Stimulated activated CD8-positive, alpha-beta memory T cell treated with anti-CD3 and anti-CD28 coated beads, Interleukin-2, amount 100 ng/mL, for 48 hours (primary cell): ENCODE measurements at places on chromosomes 7 and 10.

DNA sequence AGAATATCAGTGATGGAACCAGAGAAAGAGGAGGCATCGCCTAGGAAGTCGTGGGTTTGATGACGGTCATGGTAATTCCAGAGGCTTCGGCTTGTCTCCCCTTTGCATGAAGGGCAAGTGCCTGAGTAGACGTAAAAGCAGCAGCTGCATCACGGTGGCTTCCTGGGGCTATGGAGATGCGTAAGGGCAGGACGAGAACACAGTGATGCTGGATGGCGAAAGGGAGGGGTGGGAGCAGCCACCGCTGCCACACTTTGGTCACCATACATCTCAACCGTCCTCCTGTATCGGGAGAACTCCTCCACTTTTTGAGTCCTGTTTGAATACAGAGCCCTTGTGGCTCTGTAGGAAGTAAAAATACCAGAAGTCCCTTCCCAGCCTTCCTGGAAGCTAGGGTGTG is 182.7 kb downstream of the ZMYND11 start:
- no peak for DNase-seq

GRCh38 chr7:129529643-129530042 is 27.3 kb downstream of the SMKR1 start:
- DNase-seq: no peak

DNA sequence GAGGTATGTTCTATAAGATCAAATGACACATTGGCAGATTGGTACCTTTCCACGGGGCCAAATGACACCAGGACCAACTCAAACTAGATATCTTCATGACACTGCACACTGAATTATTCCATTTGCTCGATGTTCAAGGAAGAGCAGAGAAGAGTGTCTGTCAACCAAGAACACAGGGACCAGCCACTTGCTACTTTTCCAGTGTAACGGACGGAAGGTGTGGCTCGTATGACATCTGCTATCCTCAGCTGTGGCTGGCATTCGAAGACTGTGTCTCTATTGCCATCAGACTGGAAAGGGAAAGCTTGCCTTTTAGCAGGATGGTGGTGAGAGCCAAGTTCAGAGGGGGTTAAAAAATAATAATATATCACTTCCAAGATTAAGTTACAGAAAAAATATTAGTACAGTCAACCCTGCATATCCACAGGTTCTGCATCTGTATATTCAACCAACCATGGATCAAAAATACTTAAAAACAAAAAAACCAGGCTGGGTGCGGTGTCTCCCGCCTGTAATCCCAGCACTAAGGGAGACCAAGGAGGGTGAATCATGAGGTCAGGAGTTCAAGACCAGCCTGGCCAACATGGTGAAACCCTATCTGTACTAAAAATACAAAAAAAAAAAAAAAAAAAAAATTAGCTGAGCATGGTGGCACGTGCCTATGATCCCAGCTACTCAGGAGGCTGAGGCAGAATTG is 237.1 kb downstream of the PRPF18 start:
- no peak for DNase-seq

DNA sequence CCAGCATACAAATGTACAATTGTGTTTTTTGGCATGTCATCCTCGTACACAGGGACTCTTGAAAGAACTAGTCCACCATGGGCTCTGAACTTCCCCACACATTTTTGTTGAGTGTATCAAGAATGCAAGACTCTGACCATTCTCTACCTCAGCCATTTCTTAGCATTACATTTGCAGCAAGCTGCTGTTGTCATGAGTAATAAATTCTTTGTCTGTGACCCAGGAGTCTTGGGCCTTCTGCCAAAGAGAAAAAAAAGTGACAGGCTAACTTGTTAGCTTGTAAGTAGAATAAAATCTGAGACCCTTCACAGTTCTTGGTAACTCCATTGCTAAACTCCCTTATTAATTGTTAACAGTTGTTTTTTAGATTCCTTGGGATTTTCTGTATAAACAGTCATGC is 542.3 kb upstream of the MBL2 start:
- DNase-seq: no peak

DNA sequence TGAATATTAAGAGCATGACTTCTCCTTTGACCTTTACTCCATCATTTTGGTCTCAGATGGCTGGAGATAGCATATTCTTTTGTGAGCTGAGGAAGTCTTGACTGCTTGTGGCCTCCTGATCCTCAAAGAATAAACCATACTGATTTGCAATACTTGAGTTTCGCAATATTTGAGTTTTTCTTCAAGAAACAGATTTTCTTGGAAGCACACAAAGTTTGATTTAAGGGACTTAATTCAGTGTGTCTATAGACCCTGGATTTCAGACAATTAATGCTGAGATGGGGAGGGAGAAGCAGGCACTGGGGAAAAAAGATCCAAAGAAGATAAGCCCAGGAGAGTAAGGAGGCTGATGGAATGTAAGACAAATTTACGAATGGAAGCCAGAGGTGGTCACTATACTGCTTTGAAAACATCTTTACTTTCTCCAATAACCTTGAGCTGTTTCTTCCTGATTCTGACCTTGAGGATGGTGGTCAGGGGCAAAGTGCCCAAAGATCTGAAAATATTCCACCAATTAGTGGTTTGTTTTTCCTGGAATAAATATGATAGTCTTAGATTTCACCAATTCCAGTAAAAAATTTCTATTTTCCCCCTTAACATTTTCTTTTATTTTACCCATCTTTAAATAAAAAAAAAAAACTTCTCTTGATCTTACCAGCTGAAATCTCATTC is 7.5 kb downstream of the EPDR1 start:
- DNase-seq: no peak

- no peak for DNase-seq
Measured at GRCh38 chr7:99170730-99171074, 26.8 kb upstream of the SMURF1 start.

GRCh38 chr10:9294132-9294663 is 1239.7 kb downstream of the GATA3 start:
- DNase-seq: no peak

- DNase-seq: no peak
Measured at GRCh38 chr7:5690931-5691473, 90.5 kb downstream of the RNF216 start.

DNA sequence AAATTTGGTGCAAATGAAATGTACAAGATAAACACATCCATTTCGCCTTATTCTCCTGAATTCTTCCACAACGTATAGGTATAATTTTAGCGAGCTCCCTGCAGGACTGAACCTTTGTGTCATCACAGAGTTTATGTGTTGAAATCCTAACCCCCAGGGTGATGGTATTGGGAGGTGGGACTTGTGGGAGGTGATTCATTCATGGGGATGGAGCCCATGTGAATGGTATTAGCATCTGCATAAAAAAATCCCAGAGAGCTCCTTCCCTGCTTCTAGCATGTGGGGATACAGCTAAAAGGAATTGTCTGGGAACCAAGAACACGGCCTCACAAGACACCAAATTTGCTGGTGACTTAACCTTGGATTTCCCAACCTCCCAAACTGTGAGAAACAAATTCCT is 741.4 kb upstream of the VSTM2A start:
- DNase-seq: no peak

DNA sequence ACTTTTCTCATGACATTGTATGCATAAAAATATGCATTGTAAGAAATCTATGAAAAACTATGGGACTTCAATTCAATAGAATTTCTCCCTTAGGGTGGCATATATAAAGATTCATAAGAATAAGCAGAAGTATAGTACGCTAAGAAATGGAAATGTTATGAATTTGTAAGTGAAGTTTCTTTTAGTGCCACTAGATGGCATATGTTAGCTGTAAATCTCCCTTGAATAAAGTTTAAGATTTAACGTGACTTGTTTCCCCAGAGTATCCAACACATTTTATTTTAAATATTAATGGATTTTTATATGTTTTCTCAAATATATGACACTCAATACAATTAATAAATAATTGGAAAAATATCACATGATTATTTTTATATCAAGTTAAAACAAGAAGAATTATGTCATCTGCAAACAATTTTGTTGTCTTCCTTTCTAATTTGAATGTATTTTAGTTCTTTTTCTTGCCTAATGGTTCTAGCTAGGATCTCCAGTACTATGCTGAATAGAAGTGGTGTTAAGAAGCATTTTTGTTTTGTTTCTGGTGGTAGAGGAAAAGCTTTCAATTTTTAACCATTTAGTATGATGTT is 287.2 kb downstream of the HGF start:
- no peak for DNase-seq

DNA sequence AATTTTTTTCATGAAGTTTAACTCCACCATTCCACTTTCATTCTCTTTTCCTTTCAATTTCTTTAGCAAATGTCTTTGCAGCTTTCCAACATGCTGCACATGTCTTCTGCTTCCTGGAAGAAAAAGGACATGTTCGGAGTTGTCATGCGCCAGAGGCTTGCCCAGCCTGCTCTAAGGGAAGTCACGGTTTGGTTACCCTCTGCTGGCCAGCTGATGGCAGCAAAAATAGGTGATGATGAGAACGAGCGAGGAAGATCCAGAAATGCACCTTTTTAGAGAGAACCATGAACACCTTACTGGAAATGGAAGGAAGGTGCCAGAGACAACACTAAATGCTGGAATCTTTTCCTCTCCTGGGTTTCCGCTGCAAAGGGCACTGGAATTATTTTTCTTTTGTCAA is 4.9 kb upstream of the ZSCAN21 start:
- no peak for DNase-seq

DNA sequence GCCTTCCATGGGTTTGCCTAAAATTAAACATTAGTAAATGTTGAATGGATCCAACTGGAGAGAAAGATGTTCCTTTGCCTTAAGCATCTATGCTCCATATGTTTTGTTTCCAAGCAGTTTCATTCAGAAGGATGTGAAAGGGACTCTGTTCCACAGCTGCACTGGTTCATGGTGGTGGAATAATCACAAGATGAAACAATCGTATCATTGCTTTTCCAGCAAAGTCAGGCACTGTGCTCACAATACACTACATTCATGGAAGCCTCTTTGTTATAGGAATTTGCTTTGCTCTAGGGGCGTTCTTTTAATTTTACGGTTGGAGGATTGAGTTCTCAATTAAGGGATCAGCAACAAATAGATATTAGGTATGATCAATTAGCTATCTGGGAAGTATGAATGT is 33.8 kb downstream of the RAMP3 start:
- DNase-seq: no peak

GRCh38 chr7:138934367-138934766 is 46.8 kb downstream of the KIAA1549 start:
- no peak for DNase-seq

DNA sequence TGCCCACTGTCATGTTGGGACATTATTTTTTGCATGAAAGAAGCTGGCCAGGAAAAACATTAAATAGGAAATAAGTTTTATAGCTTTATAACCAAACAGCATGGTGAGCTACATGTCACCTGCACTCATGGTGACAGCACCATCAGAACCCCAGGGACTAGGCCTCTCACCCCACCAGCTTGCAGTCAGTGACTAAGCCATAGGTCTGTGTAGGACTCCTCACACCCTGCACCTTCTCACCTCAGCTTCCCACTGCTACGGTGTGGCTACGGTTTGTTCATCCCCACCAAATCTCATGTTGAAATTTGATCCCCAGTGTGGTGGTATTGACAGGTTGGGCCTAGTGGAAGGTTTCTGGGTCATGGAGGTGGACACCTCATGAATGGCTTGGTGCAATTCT is 161.3 kb upstream of the VIPR2 start:
- no peak for DNase-seq

DNA sequence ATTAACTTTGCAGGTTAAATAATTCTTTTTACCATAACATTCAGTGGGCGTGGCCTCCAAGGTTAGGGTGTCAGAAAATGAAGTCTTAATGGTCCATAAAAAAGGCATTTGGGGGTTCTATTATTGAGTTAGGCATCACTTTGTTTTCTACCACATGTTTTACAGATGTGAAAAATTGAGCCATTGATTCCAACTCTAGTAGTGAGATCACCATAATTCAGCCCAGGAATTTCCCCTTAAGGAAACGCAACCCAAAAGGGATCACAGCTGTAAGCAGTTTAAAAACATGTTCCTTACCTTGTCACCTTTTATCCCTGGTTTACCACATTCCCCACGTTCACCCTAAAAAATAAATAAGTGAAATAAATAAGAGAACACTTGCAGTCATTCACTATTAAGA is 24.9 kb downstream of the COL28A1 start:
- DNase-seq: no peak

DNA sequence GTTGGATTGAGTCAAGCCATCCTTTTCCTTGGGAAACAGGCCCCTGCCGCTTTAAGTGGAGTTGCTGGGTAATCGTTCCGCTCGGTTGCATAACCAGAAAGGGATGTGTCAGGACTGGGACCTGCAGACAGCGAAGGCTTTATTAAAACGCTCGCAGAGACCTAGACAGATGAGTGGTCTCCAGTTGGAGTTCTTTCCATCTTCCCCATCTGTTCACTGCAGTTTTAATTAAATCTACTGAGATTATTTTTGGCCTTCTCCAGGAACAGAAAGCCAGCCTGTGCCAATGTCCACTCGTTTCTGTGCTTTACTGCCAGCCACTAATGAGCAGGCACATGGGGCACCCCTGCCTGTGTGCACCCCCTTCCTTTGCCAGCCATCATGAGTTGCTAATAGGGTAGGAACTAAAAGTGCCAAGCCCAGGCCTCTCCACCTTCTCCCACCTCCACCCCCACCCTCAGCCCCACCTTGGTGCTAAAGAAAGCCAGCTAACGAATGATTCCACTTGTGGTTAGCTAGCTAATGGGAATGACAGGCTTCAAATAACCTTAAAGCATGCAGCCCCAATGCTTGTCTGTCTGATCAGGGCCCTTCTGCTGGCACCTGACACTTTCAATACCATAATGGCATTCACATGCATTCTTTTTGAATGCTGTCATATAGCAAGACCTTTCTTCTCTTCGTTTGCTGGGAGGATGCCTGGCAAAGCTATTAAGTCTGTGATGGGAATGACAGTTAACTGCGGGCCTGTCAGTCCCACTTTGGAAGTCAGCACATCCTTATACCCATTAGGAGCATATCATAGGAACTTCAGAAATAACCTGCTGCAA is 556.8 kb upstream of the GALNT17 start:
- DNase-seq: no peak

DNA sequence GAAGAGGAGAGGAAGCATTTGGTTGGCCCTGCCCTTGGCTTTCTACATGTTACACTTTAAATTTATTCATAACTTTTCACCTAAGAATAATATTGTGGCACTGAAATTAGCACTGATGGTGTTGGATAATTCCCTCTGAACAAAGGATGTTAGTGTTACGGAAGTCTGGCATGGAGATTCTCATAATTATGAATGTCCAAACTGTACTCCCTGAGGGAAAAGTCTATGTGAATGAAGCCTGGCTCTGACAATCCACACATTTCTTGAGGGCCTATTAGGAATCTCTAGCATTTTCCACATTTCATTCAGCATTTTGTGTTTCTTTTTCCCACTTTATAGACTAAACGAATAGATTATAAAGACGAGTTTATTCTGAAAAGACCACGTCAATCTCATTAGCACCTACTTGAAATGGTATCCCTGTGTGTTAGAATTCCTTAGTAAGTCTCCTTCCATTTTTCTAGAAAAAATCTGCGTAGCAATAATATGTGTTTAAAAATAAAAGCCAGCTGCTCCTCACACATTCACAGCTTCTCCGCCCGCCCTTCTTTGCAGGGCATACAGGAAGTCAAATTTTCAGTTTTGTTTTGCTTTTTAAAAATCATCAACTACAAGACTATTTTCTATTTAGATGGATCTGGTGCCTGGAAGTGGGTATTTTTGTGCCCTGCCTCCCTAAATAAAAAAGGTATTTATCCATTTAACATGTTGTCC is 131.8 kb upstream of the PALS2 start:
- DNase-seq: no peak

GRCh38 chr10:13911821-13912520 is 325.2 kb downstream of the PRPF18 start:
- no peak for DNase-seq

- DNase-seq: no peak
Measured at GRCh38 chr7:158829021-158829341, 328 bp downstream of the ESYT2 start.
